Airway epithelial cell (primary cell): ENCODE measurements at places on chromosomes 7 and 10. TPM values are rescaled to one million over a fixed set of nuclear protein-coding genes. Genes with fewer than 3 reads are reported as not detected.

The TMEM270 gene
- not detected in 2 replicates for total RNA-seq

The ACTL6B gene
- not detected in 2 replicates for total RNA-seq

The IFIT1B gene
- not detected in 2 replicates for total RNA-seq

The AOC1 gene
- total RNA-seq, result 0.14 TPM in 1 of 2 replicates, not detected in the other

The FAM241B gene
- total RNA-seq, result 2.1 and 3.6 TPM in 2 replicates

The GIMAP7 gene
- not detected in 2 replicates for total RNA-seq

The KCP gene
- 0.42 and 0.49 TPM in 2 replicates for total RNA-seq

The HOXA3 gene
- not detected in 2 replicates for total RNA-seq

The PSMA2 gene
- 117 and 121 TPM in 2 replicates for total RNA-seq

The ASZ1 gene
- total RNA-seq, result not detected in 2 replicates

The FEZF1 gene
- total RNA-seq, result not detected in 2 replicates

The GIMAP5 gene
- not detected in 2 replicates for total RNA-seq

The CEP55 gene
- total RNA-seq, result 32.1 and 36.9 TPM in 2 replicates

The TNRC18 gene
- 66.9 and 88.8 TPM in 2 replicates for total RNA-seq

The MUC3A gene
- total RNA-seq, result not detected in 2 replicates
